ENCODE measurements at places on chromosomes 5 and 9. TPM values are rescaled to one million over a fixed set of nuclear protein-coding genes. Genes with fewer than 3 reads are reported as not detected.

Gene SHOC1
- 0.63 TPM for polyA plus RNA-seq

Gene SRD5A1
- 13.0 TPM for polyA plus RNA-seq

- peak; percentile 68 for DNase-seq
- no peaks in the 10 kb centered on the region for H3K4me1 ChIP-seq
- no peaks in the 10 kb centered on the region for H3K27me3 ChIP-seq
- no peak overlapping the region for H3K4me3 ChIP-seq
- H3K27ac ChIP-seq = no peak overlapping the region
These were observed 53.1 kb upstream of the TYRP1 start for GRCh38 chr9:12640016-12640587.

DNA sequence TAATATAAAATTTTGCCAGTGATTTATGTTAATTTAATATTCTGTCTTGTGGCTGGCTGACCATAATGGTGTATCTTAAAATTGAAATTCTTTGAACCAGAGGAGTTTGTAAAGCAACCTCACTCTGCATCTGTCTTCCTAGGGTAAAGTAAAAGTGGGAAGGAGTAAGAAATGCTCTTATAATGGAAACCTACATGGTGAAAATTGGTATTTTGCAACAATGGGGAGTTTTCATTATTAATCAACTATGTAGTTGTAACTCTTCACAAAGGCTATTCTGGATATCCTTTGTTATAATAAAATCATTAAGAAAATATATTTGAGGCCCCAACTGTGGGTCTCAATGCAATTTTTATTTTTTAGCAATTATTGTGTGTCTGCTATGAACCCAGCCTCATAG lies 44.2 kb downstream of the SNX30 start:
- H3K27ac ChIP-seq = no peak overlapping the region
- H3K4me3 ChIP-seq = no peak overlapping the region
- no peaks in the 10 kb centered on the region for H3K27me3 ChIP-seq
- DNase-seq = no peak
- H3K4me1 ChIP-seq = no peaks in the 10 kb centered on the region

GRCh38 chr5:43210570-43210969 lies 18.5 kb downstream of the NIM1K start:
- H3K4me1 ChIP-seq = no peaks in the 10 kb centered on the region
- H3K4me3 ChIP-seq = no peak overlapping the region
- no peak for DNase-seq
- H3K36me3 ChIP-seq = no peaks in the 10 kb centered on the region
- H3K27ac ChIP-seq = no peak overlapping the region

- H3K36me3 ChIP-seq = no peaks in the 10 kb centered on the region
- no peak overlapping the region for H3K4me3 ChIP-seq
- H3K4me1 ChIP-seq = no peaks in the 10 kb centered on the region
- no peak for DNase-seq
- H3K27me3 ChIP-seq = no peaks in the 10 kb centered on the region
- no peak overlapping the region for H3K27ac ChIP-seq
These were observed 174.3 kb downstream of the SYK start for GRCh38 chr9:90975781-90976538.

GRCh38 chr9:135743546-135744332 lies 41.8 kb downstream of the KCNT1 start:
- no peaks in the 10 kb centered on the region for H3K36me3 ChIP-seq
- H3K4me3 ChIP-seq = no peak overlapping the region
- H3K27ac ChIP-seq = no peak overlapping the region
- DNase-seq = no peak
- H3K27me3 ChIP-seq = peaks cover 88% of the 10 kb centered on the region

DNA sequence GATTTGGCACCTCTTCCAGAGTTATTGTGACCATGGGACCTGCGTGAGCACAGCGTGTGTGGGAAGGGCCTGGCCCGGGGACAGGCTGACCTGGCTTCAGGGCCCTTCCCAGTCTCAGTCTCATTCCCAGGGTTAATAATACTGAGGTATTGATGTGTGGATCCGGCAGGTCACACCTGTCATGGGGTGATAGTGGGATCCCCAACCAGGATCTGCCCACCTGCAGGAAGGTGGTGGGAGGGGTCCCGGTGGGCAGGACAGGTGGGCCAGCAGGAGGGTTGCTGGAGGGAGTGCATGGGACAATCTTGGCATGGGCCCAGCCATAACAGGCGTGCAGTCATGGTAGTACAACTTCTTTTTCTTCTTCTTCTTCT lies 55.4 kb downstream of the COL15A1 start:
- H3K27me3 ChIP-seq = peaks cover 17% of the 10 kb centered on the region
- no peaks in the 10 kb centered on the region for H3K36me3 ChIP-seq
- no peak overlapping the region for H3K4me3 ChIP-seq
- peaks cover 22% of the 10 kb centered on the region for H3K4me1 ChIP-seq
- no peak for DNase-seq
- H3K27ac ChIP-seq = peak overlapping the region; percentile 46
